Naive thymus-derived CD8-positive, alpha-beta T cell (primary cell): ENCODE measurements at places on chromosomes 5 and 9.

DNA sequence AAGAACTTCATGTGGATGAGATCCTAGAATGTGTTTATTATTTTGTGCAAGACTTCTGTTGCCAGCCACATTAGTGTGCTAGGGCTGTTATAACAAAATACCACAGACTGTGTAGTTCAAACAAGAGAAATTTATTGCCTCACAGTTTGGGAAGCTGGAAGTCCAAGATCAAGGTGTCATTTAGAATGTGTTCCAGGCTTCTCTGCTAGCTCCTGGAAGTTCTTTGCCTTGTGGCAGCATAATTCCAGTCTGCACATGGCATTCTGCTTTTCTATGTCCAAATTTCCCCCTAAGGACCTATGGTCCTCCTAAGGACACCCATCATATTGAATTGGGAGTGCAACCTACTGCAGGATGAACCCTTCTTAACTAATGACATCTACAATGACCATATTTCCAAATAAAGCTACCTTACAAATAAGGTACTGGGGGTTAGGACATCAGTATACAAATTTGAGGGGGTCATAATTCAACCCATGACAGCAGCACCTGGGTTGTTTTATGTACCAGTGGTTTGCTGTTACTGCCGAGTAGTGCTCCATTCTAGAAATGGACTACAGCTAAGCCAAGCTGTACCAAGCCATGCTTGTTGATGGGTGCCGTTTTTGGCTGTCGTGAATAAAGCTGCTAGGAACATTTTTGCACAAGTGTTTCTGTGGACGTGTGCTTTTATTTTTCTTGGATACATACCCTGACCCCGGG is 52.7 kb downstream of the DAPK1 start:
- no peak for DNase-seq

DNA sequence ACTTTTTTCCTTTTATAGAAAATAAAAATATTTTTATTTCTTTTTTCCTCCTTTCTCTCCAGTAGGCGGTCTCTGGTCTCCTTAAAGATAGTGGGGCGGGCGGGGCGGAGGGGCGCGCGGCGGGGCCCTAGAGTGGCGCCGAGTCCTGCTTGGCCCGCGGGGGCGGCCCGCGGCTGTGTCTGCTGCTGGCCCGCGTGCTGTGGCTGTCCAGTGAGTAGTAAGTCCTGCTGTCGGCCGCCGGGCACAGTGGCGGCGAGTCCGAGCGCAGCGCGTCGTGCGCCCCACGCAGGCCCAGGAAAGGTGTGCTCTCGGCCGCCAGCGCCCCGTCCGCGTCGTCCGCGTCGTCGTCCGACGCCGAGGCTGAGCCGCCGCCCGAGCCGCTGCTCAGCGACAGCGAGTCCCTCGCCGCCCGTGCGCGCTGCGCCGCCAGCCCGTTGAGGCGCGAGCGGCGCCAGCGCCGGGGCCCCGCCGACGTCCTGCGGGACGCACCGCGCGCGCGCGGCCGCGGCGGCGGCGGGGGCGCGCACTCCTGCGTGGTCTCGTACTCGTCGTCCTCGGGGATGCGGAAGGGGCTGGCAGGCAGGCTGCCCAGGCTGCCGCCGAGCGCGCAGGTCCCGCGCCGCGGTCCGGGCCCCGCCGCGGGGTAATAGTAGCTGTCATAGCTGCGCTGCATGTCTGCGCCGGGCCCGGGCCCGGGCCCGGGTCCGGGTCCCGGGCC is 52.3 kb downstream of the PSD2 start:
- peak; percentile 87 for DNase-seq

DNA sequence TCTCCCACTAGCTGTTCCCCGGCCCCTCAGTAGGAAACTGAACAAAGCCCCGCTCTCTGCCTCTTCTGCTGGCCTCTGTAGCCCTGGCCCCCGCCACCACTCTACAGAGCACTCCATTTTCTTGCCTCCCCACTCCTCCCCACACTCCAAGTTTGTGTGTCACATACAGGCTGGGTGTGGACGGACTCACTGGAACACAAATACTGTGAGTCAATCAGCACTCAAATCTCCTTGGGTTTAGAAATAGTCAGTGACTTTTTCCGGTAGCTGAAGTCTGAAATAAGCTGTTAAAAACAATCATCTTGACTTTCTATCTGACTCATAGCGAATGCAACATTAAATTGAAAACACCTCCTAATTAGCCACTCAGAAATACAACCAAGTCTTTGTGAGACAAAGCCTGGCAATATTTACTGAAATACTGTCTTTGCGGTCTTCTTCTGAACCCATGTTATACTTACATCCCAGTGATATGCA is 122.5 kb downstream of the LHFPL2 start:
- no peak for DNase-seq

DNA sequence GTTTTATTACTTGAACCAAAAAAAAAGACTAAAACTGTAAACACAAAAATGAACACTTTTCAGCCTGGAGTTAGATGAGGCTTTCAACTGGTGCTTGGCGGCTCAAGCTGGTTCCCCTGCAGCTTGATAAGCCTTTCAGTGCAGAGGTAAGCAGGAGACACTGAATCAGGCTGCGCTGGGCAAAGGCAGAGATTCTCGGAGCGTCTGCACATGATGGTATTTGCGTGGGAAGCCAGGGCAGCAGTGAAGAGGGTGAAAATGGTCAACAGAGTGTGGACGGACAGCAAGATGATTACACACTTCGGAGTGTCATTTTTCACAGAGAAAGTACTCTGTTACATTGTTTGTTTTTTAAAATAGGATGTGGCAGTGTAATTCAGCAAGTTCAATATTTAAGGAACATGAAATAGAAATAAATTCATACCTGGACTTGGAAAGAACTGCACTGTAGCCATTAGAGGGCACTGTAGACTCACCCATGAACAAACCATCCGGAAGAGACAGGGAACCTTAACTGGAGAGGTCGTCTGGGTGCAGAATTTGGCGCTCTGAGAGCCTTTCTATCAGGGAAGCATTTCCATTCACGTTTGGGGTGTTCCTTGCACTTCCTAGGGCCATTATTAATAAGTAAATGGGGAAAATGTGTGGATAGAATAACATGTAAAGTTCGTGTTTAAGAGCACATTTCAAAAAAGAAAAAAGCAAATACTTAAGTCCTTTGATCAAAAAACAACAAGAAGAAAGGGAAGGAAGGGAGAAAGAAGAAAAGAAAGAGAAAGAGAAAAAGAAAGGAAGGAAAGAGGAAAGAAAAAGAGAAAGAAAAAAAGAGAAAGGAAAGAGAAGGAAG is 69.8 kb downstream of the ICE1 start:
- DNase-seq = no peak

GRCh38 chr5:69292306-69292705 is 40.3 kb downstream of the CCDC125 start:
- DNase-seq = no peak

- DNase-seq = peak; percentile 6
Measured at GRCh38 chr5:172453206-172453985, 929 bp downstream of the SH3PXD2B start.

- DNase-seq = no peak
Measured at GRCh38 chr5:121033334-121033733, 569.2 kb downstream of the PRR16 start.

- no peak for DNase-seq
Measured at GRCh38 chr5:132001647-132002561, 9.6 kb downstream of the ACSL6 start.

DNA sequence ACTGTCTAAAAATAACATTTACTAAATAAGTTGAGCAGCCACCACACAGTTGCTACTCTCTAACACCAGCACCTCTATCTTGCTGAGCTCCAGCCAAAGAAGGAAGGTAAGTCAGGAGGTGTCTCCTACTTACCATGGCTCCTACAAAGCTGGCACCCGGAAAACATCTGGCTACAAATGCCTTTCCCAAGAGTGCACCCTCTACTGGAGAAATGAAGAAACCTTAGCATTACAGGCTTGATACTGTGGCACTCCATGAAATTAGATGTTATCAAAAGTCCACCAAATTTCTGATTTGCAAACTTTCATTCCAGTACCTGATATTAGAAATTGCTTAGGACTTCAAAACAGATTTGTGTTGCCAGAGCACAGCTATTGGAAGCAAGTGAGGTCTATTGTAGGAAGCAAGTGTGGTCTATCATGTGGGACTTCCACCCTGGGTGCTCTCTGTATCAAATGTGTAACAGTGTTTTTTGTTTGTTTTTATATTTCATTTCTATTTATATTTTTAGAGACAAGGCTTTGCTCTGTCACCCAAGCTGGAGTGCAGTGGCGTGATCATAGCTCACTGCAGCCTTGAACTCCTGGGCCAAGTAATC is 25.7 kb upstream of the RFK start:
- DNase-seq = no peak

DNA sequence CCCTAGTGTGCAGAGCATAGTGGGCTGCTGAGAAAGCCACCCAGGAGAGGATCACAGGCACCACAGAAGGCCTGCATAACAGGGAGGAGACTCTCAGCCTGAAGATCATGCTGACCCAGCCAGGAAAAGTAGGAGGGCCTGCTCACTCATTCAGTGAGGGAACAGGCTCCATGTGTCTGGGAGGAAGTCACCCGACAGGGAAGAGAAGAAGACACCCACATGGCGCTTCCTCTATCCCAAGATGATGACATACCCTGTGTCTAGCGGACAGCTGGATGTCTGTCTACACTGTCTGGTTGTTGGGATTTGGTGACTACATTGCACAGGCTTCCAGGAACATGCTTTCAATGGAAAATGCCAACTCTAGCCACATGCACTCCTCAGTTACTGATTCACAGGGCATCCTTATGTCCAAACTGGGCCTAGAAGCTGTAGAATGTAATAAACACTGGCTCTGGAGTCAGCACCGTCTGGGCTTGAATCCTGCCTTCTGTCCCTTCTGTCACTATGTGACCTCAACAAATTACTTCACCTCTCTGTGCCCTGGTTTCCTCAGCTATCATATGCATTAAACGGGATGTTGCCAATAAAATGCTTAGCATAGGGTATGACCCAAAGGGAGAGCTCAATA is 47.6 kb downstream of the KLHL3 start:
- no peak for DNase-seq

GRCh38 chr5:146660376-146660960 is 144.5 kb upstream of the GPR151 start:
- DNase-seq = no peak

DNA sequence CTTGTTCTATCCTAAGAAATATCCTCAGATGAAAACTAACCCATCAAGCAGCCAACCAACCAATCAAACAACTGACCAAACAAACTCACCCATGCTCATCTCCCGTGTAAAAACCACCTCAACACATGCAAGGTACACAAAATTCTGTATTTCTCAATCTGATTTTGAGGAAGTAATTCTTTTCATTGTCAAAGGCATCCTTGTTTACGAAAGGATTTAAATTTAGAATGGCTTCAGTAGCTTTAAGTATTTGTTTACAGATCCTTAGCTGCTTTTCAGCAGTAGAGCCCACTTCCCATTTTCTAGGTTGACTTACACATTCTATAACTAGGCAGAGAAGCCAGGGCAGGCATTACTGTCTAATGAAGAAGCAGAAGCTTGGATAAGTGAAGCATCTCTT is 78.6 kb downstream of the NTRK2 start:
- DNase-seq = no peak

- no peak for DNase-seq
Measured at GRCh38 chr5:872301-872700, 20.3 kb downstream of the BRD9 start.

- no peak for DNase-seq
Measured at GRCh38 chr5:142821733-142822487, 51.7 kb downstream of the ARHGAP26 start.
